ENCODE measurements at places on chromosomes 7 and 10.

GRCh38 chr7:38181111-38181510, 3.1 kb downstream of the STARD3NL start:
- no peak for DNase-seq

GRCh38 chr7:27846388-27846787, 106.4 kb downstream of the TAX1BP1 start:
- no peak for DNase-seq

DNA sequence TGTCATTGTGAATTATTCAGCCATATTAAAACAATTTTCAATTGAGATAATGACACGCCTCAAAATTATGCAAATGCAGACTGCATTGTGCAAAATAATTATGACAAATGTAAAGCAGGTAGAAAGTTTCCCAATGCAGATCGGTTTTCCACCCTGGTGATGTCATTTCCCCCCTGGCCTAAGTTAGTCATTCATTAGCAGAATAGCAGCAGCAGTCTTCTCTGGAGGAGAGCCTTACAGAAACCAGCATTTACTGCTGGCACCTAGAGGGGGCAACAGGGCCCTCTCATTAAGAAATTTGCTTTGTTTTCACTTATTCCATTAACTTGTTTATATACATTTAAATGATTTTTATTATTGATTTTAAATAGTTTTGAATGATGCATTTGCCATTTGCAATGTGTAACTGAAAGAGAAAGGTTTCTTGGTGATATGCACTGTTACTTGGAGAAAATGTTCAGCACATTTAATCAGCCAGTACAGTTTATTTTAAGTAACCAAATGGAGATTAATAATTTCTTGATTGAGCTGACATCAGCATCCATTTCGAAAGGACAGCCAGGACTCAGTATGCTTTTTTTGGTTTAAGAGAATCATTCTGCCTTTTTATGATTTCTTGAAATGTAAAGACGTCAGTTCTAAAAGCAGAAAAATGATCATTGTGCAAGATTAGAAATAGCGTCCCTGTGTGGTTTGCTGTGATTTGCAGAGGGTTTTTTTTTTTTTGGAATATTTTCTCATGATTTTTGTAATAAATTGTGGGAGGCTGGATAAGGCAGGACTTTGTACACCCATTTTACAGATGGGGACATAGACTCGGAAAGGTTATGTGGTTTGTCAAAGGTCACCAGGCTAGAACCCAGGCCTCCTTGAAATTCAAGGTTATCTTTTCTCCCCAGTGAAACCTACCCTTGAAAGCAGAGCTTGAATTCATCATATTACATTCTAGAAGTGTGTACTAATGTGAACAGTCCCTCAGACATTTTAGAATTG, 3.5 kb downstream of the ARID5B start:
- peak; percentile 86 for DNase-seq

- no peak for DNase-seq
Measured at GRCh38 chr10:43955002-43955596, 306.4 kb upstream of the ZNF32 start.

- no peak for DNase-seq
Measured at GRCh38 chr7:2062648-2063047, 170.1 kb downstream of the MAD1L1 start.

GRCh38 chr10:33193701-33194521, 140.6 kb downstream of the NRP1 start:
- no peak for DNase-seq

GRCh38 chr7:74518041-74518440, 64.3 kb downstream of the GTF2IRD1 start:
- DNase-seq, result no peak

DNA sequence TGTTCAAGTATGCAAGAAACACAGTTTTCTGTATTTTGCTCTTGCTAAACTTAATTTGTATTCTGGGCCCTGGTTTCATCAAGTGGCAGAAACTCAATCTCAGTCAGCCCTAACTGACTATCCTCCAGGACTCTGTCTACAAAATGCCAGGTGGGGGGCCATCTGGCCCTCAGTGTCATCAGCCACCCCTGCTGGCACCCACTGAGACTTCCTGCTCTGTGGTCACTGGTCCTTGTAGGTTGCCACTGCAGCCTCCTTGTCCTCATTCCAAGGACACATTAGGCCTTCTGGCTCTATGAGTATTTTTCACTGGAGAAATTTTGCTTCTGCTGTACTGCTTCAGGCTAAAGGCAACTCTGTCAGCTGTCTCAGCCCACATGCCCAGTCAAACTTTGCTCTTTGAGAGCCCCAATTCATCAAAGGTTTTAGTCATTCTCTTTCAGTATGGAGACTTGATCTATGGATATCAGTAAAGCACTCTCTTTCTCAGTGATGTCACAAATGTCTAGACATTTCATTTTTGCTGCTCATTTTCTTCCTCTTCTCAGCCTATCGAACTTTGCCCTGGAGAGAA, 163.6 kb downstream of the KCND2 start:
- no peak for DNase-seq

DNA sequence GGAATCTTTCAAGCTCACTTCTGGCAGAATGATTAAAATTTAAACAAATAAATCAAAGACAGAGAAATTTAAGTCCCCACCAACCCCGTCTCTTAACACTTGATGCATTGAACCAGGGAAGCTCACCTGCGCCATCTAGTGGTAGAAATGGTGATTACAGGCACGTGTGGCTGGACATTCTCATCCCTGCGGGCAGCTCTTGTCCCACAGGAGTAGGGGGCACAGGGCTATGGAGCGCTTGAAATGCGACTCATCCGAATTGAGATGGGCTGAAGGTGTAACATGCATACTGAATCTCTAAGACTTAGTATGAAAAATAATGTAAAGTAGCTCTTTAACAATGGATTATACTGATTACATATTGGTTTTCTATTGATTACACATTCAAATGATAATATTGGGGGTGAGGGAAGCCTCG, 24.8 kb upstream of the SLIT1 start:
- peak; percentile 52 for DNase-seq

DNA sequence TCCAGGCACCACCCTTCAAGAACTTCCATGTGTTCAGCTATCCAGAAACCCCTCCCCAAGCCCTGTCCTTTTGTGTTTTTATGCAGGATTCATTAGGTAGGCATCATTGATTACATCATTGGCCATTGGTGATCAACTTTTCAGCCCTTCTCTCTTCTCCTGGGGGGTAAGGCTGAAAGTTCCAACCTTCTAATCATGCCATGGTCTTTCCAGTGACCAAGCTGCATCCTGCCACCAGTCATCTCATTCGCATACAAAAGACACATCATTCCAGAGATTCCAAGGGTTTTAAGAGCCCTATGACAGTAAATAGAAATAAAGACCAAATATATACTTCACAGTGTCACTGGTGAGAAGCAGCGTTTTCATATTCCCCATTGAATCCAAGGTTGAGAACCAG, 48.2 kb downstream of the DNAJC12 start:
- no peak for DNase-seq

DNA sequence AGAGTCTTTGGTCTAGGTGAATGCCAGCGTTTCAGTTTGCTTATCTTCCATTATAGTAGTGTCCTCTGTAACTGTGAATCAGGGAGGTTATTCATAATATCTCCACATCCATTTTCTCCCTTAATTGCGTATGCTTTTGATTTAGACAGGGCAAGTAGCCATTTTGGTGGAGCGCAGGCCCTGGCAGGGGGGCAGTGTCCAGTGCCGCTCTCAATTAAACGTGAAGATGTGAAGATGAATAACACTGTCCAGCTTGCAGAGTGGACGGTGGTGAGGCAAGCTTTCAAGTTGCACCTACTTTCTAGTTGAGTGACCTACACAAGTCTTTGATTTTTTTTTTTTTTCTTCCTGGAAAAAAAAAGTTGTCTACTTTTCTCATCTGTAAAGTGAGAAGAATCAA, 4.5 kb downstream of the TSPAN14 start:
- no peak for DNase-seq

GRCh38 chr10:60305380-60305892, 84.2 kb downstream of the ANK3 start:
- DNase-seq, result no peak

DNA sequence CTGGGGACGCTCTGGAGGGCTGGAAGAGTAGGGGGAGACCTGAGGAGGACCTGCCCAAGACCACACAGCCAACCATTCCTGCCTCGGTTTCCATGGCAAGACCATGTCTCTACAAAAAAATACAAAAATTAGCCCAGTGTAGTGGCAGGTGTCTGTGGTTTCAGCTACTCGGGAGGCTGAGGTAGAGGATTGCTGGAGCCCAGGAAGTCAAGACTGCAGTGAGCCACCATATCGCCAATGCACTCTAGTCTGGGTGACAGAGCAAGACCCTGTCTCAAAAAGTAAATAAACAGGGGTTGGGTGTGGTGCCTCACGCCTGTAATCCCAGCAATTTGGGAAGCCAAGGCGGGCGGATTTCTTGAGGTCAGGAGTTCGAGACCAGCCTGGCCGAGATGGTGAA, 48.7 kb downstream of the CLIP2 start:
- DNase-seq, result no peak

GRCh38 chr7:79282070-79282694, 171.3 kb downstream of the MAGI2 start:
- peak; percentile 56 for DNase-seq

DNA sequence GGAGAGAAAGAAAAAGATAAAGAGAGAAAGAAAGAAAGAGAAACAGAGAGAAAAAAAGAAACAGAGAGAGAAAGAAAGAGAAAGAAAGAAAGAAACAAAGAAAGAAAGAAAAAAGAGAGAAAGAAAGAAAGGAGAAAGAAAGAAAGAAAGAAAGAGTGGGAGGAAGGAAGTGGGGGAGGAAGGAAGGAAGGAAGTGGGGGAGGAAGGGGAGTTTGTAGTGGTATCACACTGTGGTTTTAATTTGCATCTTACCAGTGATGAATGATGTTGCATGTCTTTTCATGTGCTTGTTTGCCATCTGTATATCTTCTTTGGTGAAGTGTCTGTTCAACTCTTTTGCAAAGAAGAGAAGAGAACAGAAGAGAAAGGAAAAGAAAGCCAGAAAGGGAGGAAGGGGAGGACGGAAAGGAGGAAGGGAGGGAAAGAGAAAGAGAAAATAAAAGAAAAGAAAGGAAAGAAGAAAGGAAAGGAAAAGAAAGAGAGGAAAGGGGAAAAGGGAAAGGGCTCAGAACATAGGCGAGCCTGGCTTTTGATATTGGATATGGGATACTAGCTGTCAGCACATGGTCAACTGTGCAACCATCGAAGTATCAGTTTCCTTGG, 79.2 kb upstream of the FRMD4A start:
- DNase-seq, result no peak

GRCh38 chr10:13271552-13272163, 28.2 kb downstream of the PHYH start:
- no peak for DNase-seq
